ENCODE measurements at places on chromosomes 12 and 14.

- no peak for DNase-seq
Measured at GRCh38 chr14:73397810-73398209, 60.5 kb downstream of the NUMB start.

DNA sequence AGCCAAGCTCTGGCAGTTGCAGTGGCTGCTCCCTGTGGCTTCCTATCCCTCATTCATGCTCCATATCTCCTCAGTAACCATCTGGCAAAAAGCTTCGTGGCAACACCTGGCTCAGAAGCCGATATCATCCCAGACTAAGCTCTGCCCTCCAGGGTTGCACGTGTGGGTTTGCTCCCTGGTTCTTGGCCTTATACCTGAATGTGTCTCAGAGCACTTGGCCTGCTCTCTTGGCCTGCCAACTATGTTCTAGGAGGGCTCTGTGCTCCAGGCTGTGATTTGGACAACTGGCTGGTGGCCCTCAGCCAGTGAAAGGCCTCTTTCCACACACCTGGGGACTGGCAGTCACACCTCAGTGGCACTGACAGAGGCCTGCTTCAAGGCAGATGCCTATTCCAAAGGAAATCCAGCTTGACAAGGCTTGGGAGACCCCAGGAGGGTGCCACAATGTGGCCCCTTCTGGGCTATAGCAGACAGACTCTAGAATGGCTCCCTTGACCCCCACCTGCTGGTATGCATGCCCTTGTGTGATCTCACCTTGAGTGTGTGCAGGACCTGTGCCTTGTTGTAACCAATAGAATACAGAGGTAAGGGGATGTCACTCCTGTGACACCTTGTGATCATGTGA lies 10.5 kb downstream of the PLD4 start:
- DNase-seq = no peak

GRCh38 chr12:110776410-110776809 lies 33.7 kb upstream of the PPP1CC start:
- DNase-seq = no peak

DNA sequence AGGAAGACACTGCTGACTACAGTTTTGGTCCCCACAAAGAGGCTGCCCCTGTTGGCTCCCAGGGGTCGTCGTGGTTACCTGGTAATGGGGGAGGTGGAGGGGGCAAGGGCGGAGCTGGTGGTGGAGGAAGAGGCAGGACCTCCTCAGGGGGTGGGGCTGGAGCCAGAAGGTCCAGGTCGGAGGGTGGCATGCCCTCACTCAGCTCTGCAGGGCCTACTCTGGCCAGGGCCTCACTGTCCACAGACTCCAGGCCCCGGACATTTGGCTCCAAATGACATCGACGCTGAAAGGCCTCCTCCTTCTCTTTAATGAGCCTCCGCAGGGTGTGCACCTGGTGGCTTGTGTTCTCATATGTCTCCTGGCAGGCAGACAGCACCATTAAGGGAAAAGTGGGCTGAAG lies 28.5 kb downstream of the PRPF40B start:
- no peak for DNase-seq

DNA sequence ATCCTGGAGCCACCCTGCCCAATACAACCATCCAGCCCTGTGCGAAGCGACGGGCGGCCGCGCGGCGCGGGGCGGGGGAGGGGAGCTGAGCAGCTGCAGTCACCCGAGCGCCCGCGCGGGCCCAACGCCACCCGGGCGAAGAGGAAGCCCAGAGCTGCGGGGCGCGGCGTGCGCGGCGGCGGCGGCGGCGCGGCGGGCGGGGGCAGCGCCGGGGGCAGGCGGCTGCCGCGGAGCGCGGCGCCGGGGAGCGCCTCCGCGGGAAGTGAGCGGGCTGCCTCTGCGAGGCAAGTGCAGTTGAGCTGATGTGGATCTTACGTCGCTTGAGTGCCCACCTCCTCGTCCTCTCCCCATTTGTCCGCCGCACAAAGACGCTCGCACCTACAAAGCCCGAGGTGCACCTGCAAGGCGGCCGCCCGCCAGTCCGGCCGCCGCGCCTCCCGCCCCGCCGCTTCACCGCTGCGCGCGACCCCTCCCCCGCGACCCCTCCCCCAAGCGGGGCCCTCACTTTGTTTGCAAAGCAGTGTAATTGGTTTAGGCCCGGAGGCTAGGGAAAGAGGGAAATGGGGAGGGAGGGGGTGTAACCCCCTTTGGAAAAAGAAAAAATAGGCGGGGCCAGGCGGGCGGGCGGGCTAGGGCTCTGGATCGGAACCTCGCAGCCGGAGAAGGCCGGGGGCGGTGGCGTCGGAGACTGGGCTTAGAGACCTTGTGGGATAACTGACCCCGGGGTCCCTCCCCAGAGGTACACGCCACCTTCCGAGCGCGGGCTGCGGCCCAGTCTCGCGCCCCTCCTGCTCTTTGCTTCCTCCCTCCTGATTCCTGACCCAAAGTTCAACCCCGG lies at the start of the genes FOXA1 and TTC6:
FOXA1 (minus strand) TSS at position 279 of the 838 bp plus-strand sequence; CDS start at position 2, 277 bp downstream.
TTC6 (plus strand) TSS at position 659 of the 838 bp plus-strand sequence. CDS start 26,436 bp downstream, outside the sequence.
- DNase-seq = peak; percentile 79

GRCh38 chr14:104545151-104545941 lies 34.2 kb upstream of the C14orf180 start:
- no peak for DNase-seq

- DNase-seq = peak; percentile 34
Measured at GRCh38 chr14:59055439-59056045, 132.9 kb upstream of the DAAM1 start.

- no peak for DNase-seq
Measured at GRCh38 chr14:50362764-50363713, 33.6 kb downstream of the CDKL1 start.

DNA sequence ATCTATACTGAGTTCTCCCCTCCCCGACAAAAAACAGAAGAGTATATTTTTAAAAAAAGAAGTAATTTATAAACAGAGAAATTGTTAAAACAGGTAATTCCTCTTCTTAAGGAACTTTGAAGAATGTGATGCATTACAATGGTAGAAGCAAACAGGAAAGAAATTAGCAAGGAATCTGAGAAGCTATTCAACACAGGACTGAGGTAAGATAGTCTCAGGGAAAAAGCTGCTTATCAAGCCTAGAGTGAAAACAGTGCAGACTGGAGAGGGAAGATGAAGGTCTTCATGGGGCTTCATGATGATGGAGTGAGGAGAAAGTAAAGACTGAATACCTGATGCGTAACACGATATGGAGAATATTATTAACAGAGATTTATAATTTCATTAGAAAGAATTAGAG lies 880.0 kb downstream of the SLC16A7 start:
- DNase-seq = no peak

DNA sequence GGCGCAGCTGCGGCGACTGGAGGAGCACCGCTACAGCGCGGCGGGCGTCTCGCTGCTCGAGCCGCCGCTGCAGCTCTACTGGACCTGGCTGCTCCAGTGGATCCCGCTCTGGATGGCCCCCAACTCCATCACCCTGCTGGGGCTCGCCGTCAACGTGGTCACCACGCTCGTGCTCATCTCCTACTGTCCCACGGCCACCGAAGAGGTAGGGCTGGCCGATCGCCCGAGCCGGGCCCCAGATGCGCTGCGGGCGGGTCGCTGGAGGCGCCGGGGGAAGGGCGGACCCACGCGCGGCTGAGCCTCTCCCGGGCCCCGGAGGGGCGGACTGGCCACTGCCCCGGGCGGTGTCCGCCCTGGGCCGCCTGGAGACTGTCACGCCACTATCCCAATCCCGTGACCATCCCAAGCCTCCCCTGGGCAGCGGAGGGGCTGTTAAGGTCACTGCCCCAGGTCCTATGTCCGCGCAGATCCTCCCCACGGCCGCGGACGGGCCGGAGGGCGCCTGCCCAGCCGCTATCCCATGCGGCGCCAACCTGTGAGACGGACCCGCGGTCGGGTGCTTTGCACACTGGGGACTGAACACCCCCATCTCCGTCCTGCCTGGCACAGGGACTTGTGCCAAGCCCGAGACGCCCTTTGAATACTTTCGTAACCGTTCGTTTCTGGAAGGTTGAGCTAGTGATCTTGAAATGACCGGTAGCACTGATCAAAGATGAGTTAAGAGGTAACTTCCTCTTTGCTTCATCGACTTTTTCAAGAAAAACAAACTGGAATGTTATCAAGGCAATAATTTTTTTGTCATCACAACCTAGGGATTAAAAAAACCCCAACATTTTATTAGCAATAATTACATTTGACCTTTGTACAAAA lies 725 bp downstream of the CHPT1 start:
- DNase-seq = no peak

GRCh38 chr12:84305144-84305543 lies 607.5 kb downstream of the SLC6A15 start:
- no peak for DNase-seq

DNA sequence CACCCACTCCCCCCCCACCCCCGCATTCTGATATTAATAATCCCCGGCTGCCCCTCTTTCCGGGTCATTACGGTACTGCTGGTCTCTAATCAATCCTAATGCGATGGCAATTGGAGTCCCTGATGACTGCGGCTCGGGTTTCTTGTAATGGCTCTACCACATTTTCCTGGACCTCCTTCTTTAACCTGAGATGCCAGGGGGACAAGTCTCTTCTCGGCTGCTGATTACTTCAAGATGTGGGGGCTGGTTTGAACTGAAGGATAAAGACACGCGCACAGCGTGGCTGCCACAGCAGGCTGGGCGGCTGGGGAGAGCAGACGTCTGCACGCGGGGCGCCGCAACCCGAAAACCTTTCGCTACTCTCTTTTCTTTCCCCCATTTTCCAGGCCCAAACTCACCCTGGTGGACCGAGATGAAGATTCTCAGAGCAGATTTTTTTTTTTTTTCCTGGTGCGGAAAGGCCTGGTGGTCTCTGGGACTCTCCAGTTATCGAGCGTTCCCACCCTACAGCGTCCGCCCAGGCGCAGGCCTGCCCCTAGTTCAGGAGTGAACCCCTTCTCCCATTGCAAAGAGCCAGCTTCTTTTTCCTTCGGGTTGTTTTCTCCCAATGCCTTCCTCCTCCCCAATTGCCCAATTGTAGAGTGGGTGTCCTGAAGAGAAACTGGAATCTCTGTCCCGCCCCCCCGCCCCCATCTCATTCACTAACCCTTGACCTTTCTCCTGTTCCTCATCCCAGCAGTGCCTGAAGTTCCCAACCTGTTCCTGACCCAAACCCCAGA lies 6.0 kb upstream of the SIX1 start:
- no peak for DNase-seq

DNA sequence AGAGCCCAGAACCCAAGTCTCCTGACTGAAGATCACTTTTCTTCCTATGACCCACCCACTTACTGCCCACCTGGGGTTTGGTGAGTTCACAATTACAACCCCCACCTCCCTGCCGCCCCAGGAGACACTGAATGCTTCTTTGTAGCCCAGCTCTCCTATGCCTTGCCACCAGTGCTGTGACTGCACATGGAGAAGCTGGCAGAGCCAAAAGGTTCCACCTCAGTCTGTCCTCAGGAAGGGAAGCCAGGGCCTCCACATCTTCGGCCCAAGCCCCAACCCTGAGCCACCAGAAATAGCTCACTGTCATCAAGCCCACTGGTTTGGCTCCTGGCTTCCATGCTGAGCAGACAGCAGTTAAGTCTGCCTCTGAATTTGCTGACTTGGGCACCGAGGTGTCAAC lies 25.6 kb downstream of the OTUB2 start:
- DNase-seq = no peak

DNA sequence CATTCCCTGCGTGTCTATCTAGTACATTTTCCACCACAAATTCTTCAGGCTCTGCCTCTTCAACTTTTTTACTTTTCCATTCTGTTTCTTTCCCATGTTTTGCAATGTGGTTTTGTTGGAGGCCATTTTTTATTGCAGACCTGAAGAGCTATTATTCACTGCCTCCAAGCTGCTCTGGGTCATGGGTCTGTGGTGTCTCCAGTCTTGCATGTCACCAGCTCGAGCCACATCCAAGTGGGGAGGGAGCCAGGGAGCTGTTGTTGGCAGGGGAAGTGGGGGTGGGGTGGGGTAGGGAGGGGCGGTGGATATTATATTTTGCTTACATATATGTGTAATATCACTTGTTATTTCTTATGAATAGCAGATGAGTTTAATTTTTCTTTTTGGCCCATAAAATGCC lies 69.1 kb downstream of the VEZT start:
- no peak for DNase-seq

- DNase-seq = no peak
Measured at GRCh38 chr14:29148221-29148620, 381.6 kb downstream of the FOXG1 start.

DNA sequence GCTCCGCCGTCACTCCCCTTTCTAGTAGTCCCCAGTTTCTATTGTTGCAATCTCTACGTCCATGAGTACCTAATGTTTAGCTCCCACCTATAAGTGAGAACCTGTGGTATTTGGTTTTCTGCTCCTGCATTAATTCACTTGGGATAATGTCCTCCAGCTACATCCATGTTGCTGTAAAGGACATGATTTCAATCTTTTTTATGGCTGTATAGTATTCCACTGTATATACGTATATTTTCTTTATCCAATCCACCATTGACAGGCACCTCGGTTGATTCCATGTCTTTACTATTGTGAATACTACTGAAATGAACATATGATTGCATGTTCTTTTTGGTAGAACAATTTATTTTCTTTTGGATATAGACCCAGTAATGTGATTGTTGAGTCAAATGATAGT lies 114.7 kb downstream of the ANKS1B start:
- no peak for DNase-seq

GRCh38 chr14:59677771-59678231 lies 101.2 kb upstream of the CCDC175 start:
- no peak for DNase-seq

- no peak for DNase-seq
Measured at GRCh38 chr12:89523843-89524540, 604 bp downstream of the GALNT4 start.

GRCh38 chr12:117749431-117749830 lies 219.4 kb downstream of the KSR2 start:
- DNase-seq = no peak

DNA sequence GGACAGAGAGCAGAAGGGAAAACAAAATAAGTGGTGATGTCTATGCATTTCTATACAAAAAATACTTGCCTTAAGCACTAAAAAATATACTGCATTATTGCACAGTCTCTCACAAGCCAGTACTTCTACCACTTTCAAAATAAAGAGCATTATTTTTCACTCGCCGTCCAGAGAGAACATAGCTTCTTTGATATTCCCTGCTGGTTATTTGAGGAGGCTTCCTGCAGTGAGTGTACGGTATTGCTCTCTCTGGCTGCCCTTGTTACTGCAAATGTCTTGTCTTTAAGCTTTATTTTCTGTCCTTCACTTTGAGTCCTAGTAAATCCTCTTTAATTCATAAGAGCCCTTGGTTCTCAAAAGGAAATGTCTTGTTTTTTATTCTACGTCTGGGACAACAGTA lies 81.1 kb downstream of the EML1 start:
- no peak for DNase-seq

GRCh38 chr14:22303589-22304195 lies 285.3 kb downstream of the DAD1 start:
- DNase-seq = no peak

GRCh38 chr14:73248108-73248868 lies 11.0 kb downstream of the PAPLN start:
- DNase-seq = no peak

GRCh38 chr14:101241807-101242278 lies 319.5 kb upstream of the DIO3 start:
- no peak for DNase-seq

DNA sequence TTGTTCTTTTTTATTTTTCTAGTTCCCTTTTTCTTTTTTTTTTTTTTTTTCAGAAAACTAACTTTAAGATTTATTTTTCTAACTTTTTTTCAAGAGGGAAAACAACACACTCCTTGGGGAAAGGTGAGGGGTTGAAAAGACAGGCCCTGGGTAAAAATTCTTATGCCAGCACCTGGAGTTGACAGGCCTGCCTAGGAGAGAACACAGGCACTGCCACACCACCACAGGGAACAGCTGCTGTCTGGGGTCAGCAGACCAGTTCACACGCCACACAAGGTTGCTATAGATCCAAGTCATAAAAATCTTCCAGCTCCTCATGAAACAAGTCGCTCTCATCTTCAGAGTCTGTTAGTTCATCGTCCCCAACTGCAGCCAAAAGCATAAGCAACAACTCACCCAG lies 246.4 kb downstream of the C12orf50 start:
- no peak for DNase-seq

GRCh38 chr12:91332302-91332701 lies 149.7 kb upstream of the DCN start:
- DNase-seq = no peak
